SW 1271 (cell line): ENCODE measurements at places on chromosomes 13 and 19.

GRCh38 chr13:110225609-110226574 is 81.1 kb downstream of the COL4A1 start:
- DNase-seq: no peak

DNA sequence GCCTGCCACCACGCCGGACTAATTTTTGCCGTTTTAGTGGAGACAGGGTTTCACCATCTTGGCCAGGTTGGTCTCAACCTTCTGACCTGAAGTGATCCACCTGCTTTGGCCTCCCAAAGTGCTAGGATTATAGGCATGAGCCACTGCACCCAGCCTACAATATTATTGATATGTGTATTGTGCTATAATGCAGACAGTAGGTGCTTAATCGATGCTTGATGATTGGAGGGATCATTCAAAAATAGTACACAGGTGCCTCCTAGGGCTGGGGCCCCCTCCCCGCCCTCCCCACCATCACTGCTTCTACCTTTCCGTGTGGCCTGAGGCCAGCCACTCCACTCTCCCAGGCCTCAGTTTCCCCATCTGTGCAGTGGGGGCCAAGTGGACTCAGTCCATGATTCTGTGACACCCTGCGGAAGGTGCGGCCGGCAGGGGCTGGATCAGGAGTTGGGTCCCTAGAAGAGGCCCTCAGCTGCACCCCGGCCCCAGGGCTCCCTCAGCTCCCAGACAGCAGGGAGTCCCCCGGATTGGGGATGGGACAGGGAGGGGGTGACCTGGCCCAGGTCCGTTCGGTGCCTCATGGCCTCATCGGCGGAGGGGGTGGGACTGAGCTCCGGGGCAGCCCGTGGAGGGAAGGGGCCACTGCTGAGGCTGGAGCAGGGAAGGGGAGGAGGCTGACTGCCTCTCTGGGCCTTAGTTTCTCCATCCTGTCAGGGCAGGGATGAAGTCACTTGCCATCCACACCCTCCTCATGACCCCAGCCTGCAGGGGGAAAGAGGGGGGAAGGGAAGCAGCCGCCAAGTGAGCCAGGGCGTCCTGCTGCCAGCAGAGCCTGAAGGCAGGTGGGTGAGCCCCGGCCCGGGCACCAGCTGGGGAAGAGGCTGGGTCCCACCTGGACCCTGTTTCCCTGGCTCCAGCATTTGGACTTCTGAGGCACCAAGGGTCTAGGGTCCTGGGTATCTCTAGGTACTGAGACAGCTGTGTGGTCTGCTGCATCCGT is 1.2 kb downstream of the ADAMTSL5 start:
- no peak for DNase-seq

DNA sequence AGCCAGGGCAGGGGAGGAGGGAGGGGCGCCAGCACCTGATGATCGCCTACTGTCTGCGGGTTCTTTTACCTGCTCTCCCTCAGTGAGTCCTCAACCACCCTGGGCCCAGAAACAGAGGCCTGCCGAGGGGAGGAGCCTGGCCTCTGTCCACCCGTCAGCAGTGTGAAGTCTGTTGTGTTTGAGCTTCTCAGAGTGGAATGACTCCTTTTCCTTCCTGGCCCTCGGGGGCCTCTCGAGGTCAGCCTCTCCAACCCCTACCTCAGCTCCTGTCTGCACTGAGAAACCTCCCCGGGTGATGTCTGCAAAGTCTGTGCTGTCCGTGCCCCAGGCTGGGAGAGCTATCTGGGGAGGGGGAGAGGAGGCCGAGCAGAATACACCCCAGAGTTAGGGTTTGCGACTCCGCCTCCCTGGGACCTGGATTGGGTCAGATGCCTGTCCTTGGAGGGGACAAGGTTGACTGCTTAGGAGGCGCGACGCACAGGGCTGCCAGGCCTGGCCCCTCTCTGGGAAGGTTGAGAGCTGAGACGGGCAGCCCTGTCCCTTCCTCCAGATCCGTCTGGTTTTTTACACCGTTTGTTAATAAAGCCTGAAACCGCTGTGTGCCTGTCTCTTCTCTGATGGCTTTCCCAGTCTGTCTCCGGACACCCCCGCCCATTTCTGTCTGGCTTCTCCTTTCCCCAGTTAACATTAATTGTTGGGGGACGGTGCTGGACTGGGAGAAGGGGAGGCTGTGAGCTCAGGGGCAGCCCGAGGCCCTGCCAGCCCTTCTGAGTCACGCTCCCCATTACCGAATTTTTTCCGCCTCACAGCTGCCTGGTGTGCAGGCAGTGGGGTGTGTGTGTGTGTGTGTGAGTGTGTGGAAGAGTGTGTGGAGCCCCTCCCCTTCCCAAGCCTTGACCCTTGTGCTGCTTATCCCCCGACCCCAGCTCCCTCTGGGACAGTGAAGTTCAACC is 989 bp upstream of the SSC5D start:
- no peak for DNase-seq

- no peak for DNase-seq
Measured at GRCh38 chr19:14428882-14429416, 4.2 kb upstream of the PKN1 start.

- no peak for DNase-seq
Measured at GRCh38 chr19:13978351-13979243, 26.3 kb downstream of the DCAF15 start.

DNA sequence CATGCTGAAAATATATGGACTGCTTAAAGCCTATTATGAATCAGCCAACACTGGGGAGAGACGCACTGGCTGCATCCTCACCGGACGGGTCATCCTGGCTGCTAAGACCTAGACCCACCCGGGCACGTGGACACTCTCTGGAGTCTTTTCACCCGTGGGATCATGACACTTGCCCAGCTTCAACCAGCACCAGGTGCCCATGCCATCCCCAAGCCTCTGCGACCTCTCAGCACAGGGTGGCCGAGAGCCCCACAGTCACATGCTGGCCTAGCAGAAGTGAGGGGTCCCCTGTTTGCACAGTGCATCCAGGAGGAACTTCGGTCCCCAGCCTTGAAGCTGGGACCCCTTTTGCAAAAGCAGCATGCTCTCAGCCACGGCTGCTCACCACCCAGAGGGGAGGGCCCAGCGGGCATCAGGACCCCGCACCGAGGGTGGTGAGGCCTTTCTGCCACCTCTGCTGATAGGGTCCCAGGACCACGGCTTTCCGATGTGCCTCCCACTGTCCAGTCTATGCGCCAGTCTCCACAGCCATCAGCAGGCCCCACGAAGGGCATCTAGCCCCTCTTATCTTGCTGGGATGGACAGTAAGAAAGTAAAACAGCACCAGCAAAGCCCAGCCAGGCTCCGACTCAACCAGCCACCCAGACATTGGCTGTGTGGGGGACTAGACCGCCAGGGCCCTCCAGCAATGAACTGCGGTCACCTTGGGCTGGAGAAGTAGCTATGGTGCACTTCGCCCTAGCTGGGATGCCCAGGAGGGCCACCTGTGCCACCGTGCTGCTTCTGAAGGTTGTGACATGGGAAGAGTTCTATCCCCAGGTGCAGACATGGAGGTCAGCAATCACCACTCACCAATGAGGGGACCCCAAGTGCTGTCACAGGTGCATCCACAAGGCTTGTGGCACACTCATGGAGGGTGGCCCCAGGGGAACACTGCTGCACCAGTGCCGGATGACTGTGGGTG is 73.1 kb downstream of the CEBPG start:
- DNase-seq: no peak

- DNase-seq: no peak
Measured at GRCh38 chr13:42049454-42049813, 986 bp downstream of the DGKH start.

DNA sequence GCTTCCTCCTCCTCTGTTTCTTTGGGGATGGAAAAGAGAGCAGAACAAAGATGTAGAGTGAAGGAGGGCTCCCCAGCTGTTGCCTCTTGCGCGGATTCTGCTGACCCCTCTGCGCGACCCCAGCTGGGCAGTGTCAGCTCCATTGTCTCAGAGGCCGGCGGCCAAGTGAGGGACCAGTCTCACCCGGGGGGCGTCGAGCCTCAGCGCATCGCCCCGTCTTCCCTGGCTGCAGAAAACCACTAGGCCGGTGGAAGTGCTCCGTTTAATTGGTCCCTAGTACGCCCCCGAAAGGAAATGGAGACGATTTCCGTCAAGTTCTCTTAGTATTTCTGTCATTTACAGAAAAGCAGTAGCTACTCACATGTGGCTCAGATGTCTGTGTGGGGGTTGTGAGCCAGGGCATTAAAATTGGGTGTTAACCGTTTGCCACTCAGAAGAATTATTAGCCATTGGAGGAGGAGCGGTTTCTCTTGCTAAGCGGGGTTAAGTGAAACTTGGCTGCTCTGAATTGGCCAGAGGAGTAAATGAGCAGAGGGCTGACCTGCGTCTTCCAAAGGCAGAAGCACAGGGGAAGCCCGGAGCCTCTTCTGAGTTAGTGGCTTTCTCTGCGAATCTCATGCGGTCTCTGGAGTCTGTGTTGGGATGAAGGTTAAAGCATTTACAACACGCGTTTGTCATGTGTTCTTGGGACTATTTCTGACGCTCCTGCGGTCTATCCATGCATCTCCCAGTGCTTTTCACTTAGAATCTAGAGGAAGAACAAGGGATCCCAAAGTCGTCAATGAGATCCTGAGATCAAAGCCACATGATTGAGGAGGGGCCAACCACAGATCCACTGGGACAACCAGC is 132.8 kb upstream of the MYO16 start:
- no peak for DNase-seq
